ENCODE measurements at places on chromosomes 7 and 10.

DNA sequence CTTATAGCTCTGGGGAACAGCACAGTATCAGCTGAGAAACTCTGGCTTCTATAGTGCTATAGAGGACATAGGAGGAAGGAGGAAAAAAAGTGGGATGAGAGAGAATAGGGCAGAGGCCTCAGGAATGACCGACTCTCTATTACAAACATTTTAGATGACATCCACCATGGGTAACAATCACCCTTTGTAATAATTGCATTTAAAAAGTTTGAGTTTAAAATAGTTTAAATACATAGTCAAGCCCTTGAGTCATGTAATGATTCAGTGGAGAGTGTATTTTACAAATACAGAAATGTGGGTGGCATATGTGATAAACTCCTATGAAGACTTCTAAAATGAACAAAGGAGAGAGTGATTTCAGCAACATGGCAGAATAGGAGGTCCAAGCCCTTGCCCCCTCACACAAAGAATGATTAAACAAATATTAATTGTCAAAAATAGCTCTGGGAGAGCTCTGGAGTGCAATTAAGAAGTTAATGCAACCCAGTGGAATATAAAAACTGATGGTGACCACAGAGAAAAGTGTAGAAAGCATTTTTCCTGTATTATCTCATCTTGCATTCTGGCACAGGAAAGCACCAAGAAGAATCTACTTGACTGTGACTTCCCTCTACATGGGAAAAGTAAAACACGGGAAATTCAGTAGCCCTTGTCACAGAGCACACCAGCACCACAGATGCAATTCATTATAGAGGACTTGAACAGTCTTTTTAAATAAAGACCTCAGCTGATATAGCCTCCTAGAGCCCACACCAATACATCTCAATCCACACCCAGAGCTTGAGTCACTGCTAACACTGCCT lies 569.0 kb upstream of the SORCS1 start:
- no peak for DNase-seq

- DNase-seq, result no peak
These were observed 26.1 kb downstream of the PRSS58 start for GRCh38 chr7:142231716-142232115.

DNA sequence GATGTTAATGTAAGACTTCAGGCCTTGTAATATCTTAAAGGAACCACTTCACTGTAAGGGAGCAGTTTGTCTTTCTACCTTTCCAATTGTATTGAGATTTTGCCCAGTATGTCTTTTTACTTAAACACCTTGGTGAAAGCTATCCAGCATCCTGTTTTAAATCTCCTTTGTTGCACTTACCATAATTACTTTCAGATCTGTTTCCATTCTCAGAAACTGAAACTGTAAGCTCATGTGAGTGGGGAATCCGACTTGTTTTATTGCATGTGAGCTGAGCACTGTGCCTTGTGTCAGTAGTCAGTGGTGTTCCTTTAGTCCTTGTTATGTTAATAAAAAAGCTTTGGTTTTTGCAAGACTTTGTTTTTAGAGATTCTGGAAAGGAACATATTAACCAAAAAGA lies 42.2 kb downstream of the BMPR1A start:
- DNase-seq, result no peak

DNA sequence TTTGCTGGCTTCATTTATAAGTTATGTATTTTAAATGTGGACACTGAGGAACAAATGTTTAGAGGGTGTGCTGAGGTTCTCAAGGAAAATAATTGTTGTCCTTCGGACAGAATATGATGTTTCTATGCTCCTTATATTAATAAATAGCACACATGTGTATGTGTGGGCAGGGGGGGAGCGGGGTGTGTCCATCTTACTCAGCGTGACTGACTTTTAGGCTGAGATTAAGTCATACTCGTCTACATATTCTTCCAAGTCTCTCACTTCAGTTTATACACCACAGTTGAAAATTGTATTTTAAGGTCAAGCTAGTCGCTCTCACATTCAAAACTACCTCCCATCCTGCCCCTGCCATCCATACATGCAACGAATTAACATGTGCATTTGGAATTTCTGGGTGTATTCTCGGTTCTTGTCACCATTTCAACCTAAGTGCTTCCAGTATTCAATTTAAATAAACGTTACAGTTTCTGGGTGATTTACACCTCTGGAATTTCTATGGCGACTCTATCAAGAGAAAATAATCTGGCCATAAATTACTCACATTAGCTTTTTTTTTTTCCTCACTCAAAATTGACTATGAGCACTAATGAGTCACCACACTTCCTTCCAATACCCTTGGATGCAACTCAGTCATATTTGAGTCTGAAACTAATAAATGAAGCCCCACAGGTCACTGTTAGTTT lies 3.3 kb downstream of the PCDH15 start:
- DNase-seq, result no peak

DNA sequence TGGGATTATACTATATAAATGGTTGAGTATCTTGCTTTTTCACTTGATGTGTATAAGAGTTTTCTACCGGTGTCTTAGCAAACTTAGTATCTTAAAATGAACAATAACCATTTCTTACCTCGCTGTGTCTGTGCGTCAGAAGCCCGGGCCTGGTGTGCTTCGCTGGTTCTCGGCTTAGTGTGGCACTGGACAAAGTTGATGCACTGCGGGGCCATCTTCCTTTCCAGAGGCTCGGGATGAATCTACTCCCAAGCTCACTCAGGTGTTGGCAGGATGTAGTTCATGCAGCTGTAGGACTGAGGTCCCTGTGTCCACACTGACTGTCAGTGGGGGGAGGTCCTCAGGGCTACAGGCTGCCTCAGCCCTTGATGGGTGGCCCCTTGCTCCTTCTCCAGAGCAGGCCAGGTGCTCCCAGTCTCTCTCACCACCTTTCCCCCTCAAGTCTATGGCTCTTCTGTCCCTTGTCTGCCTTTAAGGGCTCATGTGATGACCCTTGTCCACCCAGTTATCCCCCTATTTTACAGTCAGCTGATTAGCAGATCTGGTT lies 227.8 kb downstream of the GLRX3 start:
- no peak for DNase-seq

GRCh38 chr7:117362294-117362888 lies 39.5 kb upstream of the WNT2 start:
- DNase-seq, result no peak

All from stimulated activated CD4-positive, alpha-beta T cell treated with anti-CD3 and anti-CD28 coated beads, Interleukin-2, amount 100 ng/mL, for 48 hours (primary cell).